ENCODE measurements at places on chromosomes 11 and 22.

DNA sequence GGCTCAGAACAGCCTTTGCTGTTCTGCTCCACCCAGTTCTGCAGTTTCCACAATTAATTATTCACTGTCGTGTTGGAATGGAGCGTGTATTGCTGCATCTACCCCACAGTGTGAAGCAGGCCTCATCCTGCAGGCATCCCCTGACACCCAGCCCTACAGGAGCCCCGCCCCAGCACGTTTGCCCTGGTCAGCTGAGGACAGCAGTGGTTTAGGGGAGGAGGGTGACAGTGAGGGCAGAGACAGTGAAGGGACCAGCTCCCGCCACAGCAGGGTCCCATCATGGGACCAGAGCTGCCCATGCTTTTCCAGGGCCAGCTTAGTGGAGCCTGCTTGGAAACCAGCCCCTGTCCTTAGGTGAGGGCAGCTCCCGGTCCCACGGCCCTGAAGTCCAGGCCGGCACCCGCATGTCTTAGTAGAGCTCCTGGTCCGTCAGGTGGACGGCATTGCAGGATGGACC is 273.0 kb downstream of the TBC1D22A start:
- no peak for DNase-seq

GRCh38 chr11:100740440-100740839 is 53.4 kb downstream of the ARHGAP42 start:
- DNase-seq, result no peak

DNA sequence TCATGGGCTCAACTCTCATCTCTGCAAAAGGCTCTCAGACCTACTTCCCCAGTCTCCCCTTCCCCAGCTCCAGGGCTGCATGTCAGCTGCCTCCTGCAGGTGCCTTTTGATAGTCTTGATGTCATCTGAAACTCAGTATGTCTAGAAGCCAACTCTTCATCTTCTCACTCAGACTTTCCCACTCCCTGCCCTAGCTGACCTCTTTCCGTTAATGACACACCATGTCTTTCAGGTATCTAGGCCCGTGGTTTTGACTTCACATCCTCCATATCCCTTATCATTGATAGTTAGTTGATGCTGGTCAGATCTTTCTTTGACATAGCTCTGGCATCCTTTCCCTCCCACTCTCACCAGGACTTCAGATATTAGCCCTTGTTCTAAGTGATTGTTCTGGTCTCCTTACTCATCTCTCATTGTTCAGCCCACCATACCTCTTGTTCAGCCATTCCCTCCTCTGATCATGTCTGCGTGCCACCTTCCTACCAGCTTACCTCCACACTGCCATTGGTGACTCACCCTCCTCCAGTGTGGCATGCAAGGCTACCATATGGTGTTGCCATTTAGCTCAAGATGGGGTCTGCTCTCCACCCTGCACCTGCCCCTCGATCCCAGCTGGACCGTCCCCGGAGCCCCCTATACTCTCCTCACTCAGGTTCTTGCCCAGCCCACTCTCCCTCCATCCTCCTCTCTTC is 18.4 kb downstream of the TTC12 start:
- DNase-seq, result no peak

GRCh38 chr11:78931891-78932290 is 357.2 kb upstream of the NARS2 start:
- DNase-seq, result no peak

- DNase-seq, result no peak
Observed at GRCh38 chr11:132551016-132551415, 981.3 kb downstream of the OPCML start.

GRCh38 chr11:27497284-27497866 is 9.2 kb downstream of the LIN7C start:
- no peak for DNase-seq

GRCh38 chr22:24370401-24370800 is 57.0 kb upstream of the ADORA2A start:
- DNase-seq, result no peak

GRCh38 chr11:629237-629583 is 2.2 kb upstream of the SCT start:
- no peak for DNase-seq

GRCh38 chr22:32342977-32343376 is 14.7 kb upstream of the RFPL3 start:
- DNase-seq, result no peak

DNA sequence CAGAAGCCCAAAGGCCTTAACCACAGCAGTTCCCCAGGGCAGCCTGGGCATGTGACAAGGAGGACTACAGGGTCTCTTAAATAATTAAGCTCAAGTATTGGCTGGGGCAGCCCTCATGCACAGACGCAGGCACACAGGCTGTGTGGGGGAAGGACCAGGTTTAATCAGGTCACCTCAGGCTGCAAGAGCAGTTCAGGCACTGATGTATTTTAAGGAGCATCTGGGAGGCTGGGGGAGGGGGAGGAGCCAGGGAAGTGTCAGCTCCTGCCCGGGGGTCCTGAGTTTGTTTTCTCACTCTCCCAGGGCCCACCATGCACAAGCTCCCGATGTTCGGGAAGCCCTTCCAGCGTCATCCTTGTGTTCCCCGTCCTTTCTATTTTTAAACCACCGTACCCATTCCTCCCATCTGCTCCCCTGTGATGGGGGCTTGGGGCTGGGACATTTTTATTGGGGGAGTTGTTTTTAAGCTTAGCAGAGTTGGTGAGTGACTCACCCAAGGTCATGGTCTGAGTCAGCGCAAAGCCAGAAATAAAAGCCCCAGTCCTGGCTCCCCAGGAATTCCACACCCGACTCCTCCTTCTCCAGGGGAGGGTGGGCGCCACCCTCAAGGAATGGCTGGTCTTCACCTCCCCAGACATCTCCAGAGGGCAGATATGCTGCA is 2.4 kb downstream of the CSDC2 start:
- DNase-seq, result no peak

GRCh38 chr22:21450858-21451353 is 16.3 kb upstream of the TMEM191C start:
- DNase-seq, result no peak

DNA sequence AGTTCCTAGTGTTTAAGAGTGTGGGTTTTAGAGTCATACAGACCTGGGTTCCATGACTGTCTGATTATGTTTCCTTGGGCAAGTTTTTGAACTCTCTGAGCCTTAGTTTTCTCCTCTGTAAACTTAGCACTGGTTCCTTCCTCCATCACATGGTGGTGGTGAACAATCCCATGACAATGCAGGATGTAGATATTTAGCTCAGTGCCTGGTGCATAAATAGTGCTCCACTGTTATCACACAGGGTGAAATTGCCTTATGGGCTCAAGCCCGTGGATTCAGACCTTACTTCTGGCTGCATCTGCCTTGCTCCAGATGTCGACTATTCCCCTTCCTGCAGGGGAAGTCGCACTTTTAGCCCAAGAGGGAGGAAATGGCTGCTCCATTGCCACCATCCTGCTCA is 62.7 kb downstream of the LDLRAD3 start:
- no peak for DNase-seq

- DNase-seq, result peak; percentile 98
Observed at GRCh38 chr22:38181453-38182200, at the start of gene PLA2G6. Gene PLA2G6 (minus strand): TSS chr22:38181830. CDS start chr22:38169426, 12,404 bp downstream.

DNA sequence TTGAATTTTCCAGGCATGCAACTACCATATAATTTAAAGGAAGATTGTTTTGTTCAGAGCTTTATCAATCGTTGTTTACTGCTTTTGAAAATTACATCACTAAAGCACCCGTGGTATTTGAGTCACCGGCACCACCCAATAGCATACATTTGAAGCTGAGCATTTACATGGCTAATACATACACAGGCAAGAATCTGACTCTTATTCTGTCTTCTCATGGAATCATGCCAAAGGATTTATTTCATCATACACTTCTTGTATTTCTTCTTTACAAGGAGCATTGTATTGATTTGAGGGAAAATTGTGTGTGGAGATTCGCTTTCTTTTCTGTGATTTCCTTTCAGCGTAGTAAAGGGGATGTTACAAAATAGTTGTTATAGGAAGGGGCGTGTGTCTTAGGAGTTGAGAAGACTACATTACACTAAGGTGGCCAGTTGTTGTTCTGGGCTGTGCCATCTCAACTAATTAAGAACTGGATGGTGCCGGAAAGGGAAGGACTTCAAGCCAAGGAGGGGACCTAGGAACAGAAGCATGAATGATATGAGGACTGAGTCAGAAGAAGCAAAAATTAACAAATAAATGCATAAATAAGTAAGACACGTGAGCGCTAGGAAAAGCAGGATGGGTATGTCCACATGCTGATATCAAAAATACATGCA is 12.9 kb upstream of the CD3E start:
- DNase-seq, result no peak

DNA sequence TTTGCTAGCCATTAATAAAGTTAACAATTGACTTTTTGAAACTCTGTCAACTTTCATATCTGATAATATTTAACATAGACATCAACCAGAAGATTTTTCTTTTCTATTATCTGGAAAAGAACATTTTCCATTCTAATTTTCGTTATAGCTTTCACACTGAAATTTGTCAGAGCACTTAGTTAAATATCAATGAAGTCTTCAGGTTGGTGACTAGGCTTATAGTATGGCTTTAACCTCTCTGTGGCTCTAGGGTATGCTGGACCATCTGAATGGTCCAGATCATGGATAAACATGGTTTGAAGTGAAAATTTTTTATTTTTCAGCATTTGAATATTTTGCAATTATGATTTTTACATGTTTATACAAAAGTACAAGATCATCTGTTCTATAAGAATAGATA is 548.1 kb downstream of the CNTN5 start:
- no peak for DNase-seq

DNA sequence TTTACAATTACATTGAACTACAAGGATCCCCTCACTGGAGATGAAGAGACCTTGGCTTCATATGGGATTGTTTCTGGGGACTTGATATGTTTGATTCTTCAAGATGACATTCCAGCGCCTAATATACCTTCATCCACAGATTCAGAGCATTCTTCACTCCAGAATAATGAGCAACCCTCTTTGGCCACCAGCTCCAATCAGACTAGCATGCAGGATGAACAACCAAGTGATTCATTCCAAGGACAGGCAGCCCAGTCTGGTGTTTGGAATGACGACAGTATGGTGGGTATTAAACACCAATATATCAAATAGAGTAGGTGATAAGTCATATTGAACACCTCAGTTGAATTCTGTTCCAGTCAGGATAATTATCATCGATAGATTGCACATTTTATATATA is 4.4 kb downstream of the FBXO7 start:
- DNase-seq, result no peak

GRCh38 chr11:69215216-69215615 is 59.5 kb downstream of the SMIM38 start:
- DNase-seq, result no peak

DNA sequence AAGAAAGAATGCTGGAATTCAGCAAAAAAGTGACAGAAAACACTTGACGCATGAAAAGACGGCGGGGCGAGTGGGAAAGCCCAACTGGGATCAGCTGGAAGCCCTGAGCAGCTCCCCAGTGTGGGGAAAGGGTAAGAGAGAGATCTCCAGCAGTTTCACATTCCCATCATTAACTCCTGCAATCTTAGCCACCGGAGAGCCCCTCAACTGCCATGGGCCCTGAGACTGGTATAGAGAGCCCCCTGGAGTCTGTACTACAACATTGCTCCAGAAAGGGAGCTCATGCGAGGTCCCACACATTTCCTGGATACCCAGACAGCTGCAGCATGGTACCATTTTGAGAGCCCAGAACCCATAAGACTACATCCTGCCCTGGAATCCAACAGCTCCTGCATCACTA is 31.1 kb downstream of the MRGPRX4 start:
- no peak for DNase-seq

DNA sequence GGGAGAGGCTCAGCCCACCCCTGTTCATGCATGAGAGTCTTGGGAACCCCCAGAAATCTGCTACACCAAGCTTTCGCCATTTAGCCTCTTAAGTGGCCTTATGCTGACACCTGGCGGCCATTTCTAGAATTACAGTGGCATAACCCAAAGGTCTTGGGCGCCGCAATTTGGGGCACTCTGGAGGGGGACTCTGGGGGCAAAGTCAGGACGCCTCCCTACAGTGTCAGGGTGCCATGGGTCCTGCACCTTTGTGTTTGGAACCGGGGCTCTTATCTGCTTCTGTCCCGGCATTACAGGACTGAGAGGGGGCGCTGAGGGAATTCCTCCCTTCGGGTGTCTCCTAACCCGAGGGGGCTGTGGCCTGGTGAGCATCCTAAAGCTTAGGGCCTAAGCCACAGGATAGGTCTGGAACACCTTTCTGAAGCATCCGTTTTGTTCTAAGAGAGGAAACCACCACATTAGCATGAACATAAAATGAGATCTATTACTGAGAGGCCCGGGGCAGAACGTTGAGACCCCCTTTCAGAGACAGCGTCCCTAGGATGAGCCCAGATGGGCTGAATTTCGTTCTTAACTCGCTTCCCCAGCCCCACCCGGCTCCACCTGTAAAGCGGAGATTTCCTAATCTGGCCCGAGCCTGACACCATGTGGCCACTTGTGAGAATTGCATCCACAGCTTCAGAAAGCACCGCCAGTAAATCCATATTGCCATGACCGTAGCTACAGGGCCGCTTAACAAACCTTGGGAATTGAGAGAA is 9.3 kb downstream of the INS start:
- no peak for DNase-seq

- DNase-seq, result no peak
Observed at GRCh38 chr11:79369055-79369454, 71.8 kb downstream of the TENM4 start.

GRCh38 chr11:19447150-19447566 is 206.4 kb upstream of the E2F8 start:
- DNase-seq, result no peak

- no peak for DNase-seq
Observed at GRCh38 chr11:26780376-26781085, 58.7 kb upstream of the SLC5A12 start.

DNA sequence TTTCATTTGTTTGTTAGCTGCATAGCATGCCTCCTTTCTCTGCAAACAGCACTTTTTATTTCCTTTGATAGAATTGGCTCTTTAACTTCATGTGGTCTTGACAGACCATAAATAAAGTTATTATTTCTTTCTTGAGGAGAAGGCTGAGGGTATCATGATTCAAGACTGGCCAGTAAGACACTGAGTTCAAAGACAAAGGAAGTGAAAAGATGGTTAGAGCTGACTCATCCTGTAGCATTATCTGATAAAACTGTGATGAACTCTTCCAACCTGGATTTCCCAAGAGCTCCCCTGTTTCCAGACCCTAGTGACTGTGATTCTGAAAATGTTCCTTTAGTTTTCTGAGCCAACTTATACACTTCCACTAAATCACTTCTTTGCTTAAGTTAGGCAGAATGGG is 179.3 kb upstream of the FAT3 start:
- no peak for DNase-seq

- DNase-seq, result no peak
Observed at GRCh38 chr11:125165843-125166763, 1.6 kb downstream of the PKNOX2 start.

GRCh38 chr11:72263361-72263760 is 19.4 kb upstream of the PHOX2A start:
- DNase-seq, result no peak

- no peak for DNase-seq
Observed at GRCh38 chr22:39520226-39521105, at the start of gene ATF4. Gene ATF4 (plus strand): TSS chr22:39520562. CDS start chr22:39521446, 884 bp downstream.

- no peak for DNase-seq
Observed at GRCh38 chr11:16179676-16180075, 176.7 kb downstream of the SOX6 start.

GRCh38 chr11:10885703-10886363 is 28.0 kb upstream of the ZBED5 start:
- no peak for DNase-seq

Data from AG09319 (cell line).